Activated CD4-positive, CD25-positive, alpha-beta regulatory T cell treated with anti-CD3 and anti-CD28 coated beads, Interleukin-2, amount 50 U/mL, for 24 hours (primary cell): ENCODE measurements at places on chromosomes 12 and 14.
A peak's percentile ranks its signal among the peaks of the same experiment; 100 is the strongest.

DNA sequence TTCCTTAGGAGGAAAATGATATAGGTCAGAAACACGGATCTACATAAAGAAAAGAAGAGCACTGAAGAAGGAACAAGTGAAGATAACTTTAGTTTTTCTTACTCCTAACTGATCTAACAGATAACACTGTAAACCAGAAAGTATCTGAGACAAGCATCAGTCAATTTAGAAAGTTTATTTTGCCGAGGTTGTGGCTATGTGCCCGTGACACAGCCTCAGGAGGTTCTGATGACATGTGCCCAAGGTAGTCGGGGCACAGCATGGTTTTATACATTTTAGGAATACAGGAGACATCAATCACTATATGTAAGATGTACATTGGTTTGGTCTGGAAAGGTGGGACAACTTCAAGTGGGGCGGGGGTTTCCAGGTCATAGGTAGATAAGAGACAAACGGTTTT lies 23.0 kb downstream of the SAMD15 start:
- no peak for ATAC-seq

DNA sequence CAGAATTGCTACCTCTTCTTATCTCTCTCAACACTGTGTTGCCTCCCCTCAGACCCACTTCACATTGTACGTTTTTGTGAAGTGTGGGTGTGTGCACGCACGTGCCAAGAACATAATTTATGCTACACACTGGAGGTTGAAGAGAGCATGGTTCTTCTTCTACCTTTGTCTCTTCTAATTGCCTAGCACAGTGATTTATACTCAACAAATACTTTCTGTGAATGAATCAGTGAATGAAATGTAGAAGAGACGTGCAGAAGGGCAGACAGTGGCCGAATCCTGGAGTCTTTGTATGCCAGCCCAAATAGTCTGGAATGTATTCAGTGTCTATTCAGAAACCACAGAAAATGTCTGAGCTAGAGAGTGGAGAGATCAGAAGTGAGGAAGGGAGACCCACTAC lies 4.6 kb upstream of the SAMD4A start:
- ATAC-seq, result no peak

GRCh38 chr14:60210703-60211102 lies 38.3 kb upstream of the PPM1A start:
- no peak for ATAC-seq

GRCh38 chr14:51449681-51450080 lies 202.0 kb upstream of the FRMD6 start:
- ATAC-seq, result no peak

GRCh38 chr14:52767058-52767833 lies 24.2 kb downstream of the GNPNAT1 start:
- ATAC-seq, result no peak

- no peak for ATAC-seq
These were observed 36.0 kb downstream of the CPM start for GRCh38 chr12:68896881-68897540.

- ATAC-seq, result no peak
These were observed 105.0 kb downstream of the CMKLR1 start for GRCh38 chr12:108234158-108234557.

DNA sequence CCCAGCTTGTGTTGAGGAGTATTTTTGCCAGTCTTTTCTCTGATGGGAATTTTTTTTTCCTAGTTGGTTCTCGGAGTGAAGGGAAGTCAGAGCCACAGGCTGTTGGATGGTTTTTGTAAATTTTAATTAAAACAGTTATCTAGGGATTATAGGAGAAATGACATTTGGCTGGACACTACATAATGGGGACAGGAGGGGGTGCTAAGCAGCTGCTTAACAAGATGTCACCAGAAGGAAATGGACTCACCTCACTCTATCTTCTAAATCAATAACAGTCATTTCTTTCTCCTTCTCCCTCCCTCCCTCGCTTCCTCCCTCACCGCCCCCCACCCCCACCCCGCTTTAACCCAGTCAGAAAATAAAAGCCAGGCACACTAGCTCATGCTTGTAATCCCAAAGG lies 93.4 kb upstream of the TMEM233 start:
- no peak for ATAC-seq

- no peak for ATAC-seq
These were observed 28.2 kb upstream of the NELL2 start for GRCh38 chr12:44904321-44904720.

- peak; percentile 10 for ATAC-seq
These were observed 281.1 kb upstream of the AMIGO2 start for GRCh38 chr12:47360771-47361388.

DNA sequence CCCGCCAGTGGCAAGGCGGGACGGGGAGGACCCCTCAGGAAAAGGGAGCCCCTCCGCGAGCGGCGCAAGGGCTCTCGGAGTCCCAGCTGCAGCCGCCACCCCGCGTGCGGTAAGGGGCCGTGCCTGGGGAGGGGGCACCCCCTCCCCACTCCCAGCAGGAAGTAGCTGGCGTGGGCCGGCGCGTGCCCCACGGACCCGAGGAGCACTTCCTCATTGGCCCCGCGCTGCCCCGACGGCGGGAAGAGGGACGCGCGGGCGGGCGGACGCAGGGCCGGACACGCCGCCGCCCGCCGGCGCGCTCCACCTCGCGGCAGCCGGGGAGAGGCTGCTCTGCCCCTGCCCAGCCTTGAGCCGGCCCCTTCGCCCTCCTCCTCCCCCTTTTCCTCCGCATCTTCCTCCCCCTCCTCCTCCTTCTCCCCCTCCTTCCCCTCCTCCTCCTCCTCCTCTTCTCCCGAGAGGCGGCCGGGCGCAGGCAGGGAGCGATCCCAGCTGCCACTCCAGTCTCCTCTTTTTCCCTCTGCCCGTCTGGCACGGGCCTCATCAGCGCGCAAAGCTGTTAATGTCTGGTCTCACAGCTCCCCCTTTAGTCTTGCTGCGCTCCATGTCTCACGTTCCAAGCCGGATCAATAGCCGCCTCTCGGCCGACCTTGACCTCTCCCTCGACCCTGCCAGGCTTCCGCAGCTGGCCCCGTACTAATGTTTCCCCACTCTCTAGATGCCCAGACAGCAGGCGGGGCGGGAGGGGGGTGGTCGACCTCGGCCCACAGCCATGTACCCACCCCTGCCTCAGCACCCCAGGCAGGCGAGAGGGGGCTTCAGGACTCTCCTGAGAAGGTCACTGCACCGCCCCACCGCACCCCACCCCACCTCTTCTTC lies 2.6 kb upstream of the BCL11B start:
- ATAC-seq, result peak; percentile 20

- ATAC-seq, result no peak
These were observed 58.1 kb upstream of the DIO2 start for GRCh38 chr14:80269353-80269925.

DNA sequence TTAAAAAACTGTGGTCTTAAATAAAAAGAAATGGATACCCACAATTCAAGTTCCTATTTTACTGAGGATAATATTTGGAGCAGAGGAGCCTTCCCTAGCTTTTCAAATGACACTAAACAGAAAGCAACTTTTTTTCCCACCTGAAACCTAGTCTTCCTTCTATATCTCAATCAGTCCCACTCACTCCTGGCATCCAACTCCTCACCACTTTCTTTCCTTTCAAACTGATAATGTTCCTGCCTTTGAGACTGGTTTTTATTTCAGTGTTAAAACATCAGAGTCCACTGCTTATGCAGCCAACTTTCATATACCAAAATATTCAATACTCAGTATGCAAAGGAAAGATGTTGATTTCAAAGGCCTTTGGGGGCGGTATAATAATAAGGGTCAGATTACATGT lies 225.6 kb downstream of the GXYLT1 start:
- no peak for ATAC-seq

DNA sequence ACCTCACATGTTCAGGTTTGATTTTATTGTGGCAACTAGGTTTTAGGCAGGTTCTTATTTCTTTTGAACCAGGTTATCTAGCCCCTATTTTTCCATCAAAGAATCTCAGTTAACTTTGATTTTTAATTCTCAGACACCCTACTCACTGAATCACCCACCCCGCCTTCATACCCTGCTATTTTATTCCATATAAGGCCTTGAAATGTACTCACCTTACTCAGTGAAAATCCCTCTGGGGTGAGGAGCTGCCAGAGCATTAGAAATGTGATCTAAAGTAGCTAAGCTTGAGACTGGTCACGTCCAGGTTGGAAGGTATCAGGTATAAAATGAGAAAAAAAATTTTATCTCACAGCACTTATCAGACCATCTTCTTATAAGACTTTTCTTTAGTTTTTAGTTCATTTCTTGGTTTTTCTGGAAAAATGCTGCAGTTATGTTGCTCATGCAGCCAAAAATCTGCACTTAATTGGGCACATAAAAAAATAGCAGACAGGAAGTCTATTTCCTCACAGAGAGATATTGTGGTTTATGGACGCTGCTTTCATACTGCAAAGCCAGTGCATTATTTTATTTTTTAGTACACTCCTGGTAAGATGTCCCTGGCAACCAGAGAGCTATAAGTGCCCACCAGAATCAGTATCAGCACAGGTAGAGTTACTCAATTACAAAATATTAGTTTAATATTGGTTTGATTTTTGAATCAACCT lies 101.5 kb upstream of the CCDC91 start:
- ATAC-seq, result no peak

GRCh38 chr12:46179693-46180452 lies 89.0 kb downstream of the SLC38A1 start:
- ATAC-seq, result no peak

GRCh38 chr14:89415159-89415558 lies 1.9 kb downstream of the FOXN3 start:
- no peak for ATAC-seq

- ATAC-seq, result no peak
These were observed 93.1 kb downstream of the SLC5A8 start for GRCh38 chr12:101116911-101117310.

DNA sequence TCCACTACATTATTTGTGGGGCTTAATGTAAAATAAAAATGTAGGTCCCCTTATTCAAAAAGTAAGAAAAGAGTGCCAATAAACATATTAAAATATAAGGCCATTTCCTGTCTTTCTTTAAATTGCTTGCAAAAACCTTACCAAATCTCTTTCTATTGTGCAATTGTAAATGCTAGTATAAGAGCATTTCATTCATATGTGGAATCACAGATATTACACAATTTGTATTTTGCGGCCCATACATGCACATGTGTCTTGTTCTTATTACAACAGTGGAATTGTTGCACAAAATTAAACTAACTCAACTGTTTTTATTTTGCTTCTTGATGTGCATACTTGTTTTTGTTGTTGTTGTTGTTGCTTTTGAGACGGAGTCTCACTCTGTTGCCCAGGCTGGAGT lies 20.1 kb upstream of the CRADD start:
- no peak for ATAC-seq
